ENCODE measurements at places on chromosomes 3 and 15.

- DNase-seq: peak; percentile 48
Measured at GRCh38 chr3:99503350-99503749, 135.0 kb upstream of the COL8A1 start.

DNA sequence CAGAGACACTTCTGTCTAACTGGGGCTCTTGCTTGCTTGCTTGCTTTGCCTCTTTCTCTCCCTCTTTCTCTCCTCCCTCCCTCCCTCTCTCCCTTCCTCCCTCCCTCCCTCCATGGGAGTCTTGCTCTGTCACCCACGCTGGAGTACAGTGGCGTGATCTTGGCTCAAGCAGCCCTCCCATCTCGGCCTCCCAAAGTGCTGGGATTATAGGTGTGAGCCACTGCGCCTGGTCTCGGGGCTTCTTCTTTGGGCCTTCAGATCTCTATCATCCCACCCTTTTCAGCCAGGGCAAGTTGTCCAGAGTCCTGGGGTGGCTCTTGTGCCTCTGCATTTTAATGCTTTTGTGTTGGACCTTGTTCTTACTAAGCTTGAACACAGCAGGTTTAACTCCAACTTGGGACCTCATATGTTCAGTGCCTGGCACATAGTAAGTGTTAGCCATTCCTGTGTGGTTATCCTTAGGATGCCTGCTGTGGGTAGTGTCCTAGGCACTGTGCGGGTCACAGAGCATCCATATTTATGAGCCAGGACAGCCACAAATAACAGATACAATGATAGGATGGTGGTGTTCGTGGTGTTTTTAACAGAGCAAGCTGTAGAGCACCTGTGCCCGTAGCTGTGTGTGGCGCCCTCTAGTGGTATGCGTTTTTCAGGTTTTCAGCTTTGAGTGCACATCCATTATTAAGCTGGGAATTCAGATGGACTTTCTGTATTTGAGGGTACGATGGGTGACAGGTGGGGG lies 75.1 kb downstream of the CCK start:
- peak; percentile 47 for DNase-seq

DNA sequence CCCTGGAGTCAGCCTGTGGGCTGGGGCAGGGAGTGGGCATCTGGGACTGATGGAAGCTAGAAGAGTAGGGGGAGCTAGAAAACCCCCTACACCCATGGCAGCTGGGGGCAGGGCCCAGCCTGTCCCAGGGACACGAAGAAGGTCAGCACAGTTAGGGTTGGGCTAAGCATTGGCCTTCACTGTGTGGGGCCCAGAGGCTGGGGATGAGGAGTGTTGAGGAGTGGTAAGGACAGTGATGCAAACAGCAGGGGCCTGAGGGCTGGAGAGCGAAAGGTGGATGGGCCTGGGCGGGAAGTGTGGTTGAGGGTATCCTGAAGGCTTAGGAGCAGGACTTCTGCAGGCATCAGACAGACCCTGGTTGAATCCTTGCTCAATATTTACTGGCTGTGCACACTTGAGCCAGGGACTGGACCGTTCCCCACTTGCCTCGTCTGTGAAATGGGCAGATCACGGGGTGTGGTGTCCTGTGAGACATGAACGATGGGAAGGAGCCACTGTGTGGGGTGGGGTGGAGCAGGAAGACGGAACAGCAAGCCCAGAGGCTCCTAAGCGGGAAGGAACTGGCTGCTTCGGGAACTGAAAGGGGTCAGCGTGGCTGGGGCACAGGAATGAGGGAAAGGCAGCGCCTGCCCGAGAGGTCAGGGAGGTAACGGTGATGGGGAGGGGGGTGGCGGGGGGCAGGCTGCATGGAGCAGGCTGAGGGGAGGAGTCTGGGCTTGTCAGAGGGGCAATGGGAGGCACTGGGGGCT lies 7.3 kb downstream of the PRKCD start:
- no peak for DNase-seq

- peak; percentile 5 for DNase-seq
Measured at GRCh38 chr15:87045746-87046145, 966.1 kb downstream of the AGBL1 start.

- DNase-seq: no peak
Measured at GRCh38 chr3:114697401-114697800, 403.6 kb downstream of the TIGIT start.

DNA sequence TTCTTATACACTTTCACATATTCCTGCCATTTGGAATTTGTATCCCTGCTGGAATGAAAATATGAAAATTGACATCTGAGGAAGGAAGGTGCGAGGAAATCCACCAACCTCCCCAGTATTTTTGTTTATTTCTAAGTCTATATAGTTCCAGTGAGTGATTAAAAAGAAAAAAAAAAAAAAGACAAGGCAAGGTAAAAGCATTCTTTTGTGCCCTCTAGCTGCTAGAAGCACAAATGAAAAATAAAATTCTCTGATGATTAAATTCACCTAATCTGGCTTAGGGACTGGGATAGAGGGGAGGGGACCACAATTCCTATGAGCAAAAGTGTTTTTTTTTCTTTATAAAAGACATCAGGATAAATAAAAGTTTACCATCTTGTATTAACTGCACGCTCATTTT lies 370.9 kb downstream of the NR2F2 start:
- no peak for DNase-seq

GRCh38 chr3:46269556-46269955 lies 27.3 kb downstream of the CCR3 start:
- DNase-seq: no peak

GRCh38 chr3:160874736-160875135 lies 118.7 kb downstream of the PPM1L start:
- no peak for DNase-seq

DNA sequence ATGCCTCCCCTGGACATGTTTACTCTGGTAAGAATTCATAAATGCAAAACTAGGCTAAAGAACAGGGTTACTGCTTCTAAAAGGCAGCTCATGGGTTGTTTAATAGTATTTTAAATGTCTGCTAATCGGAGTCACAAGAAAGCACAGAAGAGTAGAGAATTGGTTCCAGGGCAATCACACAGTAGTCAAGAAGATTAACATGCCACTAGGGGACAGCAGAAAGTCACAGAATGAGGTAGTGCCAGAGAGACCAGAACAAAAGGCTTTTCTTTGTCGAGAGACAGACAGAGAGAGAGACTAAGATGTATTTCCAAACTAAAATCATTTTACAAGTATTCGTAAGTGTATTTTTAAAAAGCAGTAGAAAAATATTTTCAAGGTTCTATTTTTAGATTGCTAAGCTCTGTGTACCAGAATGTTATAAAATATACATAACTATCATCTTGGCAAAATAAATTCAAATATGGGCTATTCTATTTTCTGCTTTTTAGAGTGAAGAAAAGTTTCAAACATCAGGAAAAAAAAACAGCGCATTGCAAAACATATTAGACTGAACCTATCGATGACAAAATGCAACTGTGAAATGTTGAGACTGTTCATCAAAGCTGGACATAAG lies 78.3 kb upstream of the CDIN1 start:
- peak; percentile 83 for DNase-seq

- no peak for DNase-seq
Measured at GRCh38 chr3:170256597-170256996, 34.4 kb downstream of the PRKCI start.

- DNase-seq: no peak
Measured at GRCh38 chr3:154285221-154285620, 39.1 kb downstream of the DHX36 start.

DNA sequence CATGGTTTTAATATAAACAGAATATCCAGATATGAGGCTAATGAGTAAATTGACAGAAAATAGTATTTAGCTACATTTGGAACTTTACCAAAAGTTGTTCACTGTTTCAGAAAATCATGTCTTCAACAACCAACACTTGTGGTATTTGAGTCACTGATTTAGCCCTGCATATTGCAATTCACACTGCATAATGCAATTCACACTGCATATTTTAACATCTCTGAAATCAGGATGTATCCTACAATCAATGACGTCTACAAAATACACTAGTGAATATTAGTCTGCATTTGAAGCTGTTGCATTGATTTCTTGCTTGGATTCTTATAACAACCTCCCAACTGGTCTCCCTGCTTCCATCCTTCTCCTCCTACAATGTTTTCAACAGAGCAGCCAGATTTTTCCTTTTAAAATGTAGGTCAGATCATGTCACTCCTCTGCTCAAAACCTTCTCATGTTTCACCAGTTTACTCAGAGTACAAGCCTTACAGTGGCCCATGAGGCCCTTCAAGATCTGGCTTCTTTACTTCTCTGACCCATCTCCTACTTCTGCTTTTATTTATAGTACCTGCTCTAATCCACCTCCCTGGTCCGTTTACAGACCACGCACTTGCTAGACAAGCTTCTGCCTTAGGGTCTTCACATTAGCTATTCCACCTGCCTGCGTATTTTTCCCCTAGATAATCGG lies 11.4 kb upstream of the RAB11A start:
- peak; percentile 14 for DNase-seq

DNA sequence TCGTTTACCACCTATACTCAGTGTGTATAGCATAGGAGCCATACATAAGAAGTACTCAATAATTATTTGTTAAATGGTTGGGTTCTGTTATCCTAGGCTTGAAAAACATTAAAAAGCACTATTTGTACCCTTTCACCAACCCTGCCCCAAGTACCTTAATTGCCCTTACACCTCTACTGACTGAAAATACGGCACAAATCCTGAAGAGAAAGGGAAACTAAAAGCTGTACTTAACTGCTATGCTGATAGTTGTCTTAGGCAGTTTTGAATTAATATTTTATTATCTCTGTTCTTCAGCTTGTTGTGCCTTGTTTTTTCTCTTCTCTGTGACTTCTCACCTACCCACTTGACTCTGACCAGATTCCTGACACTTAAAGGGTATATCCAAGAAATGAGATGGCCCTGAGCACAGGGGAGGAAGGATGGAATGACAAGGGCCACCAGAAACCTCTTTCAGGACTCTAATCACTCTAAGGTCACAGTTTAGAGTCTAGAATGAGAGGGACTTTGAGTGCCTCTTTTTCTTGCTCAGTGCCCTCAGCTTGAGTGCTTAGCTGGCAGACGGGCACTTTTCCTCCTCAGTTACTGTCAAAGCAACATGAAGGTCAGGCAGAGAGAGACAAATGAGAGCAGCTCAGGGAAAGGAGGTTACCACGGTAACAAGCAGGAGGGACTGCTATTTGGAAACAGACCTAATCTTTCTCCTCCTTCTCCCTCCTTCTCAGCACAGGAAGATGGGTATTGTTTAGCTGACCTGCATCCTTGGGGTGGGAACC lies 136.5 kb downstream of the ZNF609 start:
- peak; percentile 65 for DNase-seq

GRCh38 chr3:106619-107018 lies 89.9 kb upstream of the CHL1 start:
- no peak for DNase-seq

GRCh38 chr3:63076357-63076756 lies 201.1 kb upstream of the CADPS start:
- no peak for DNase-seq

DNA sequence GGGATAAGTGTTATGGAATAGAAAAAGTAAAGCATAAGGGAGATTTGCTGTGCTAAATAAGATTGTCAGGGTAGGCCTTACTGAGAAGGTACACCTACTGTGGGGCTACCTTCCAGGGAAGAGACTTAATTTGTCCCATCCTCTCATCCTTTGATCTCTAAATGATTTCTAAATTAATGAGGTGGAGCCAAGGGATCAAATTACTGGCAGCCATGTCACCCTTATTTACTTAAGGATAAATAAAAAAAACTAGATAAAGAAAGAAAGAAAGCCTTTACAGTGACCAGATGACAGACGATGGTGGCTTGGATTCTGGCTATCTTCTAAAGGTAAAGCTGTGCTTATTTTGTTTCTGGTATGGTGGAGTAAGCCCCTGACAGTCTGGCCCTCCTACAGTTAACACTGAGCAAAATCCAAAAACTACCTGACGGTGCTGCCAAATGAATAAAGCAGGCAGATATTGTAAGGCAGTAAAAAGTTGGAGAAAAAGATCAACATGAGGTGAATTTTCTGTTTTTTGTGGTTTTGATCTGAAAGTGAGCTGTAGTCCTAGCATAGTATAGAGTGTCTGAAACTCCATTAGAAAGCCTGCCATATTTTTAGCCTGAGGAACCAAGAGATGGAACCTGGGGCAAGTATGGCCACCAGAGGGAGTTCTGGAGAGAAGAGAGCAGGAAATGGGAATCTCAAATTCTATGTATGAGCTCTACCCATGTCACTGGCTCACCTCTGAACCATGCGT lies 285.1 kb upstream of the MANF start:
- DNase-seq: peak; percentile 45

DNA sequence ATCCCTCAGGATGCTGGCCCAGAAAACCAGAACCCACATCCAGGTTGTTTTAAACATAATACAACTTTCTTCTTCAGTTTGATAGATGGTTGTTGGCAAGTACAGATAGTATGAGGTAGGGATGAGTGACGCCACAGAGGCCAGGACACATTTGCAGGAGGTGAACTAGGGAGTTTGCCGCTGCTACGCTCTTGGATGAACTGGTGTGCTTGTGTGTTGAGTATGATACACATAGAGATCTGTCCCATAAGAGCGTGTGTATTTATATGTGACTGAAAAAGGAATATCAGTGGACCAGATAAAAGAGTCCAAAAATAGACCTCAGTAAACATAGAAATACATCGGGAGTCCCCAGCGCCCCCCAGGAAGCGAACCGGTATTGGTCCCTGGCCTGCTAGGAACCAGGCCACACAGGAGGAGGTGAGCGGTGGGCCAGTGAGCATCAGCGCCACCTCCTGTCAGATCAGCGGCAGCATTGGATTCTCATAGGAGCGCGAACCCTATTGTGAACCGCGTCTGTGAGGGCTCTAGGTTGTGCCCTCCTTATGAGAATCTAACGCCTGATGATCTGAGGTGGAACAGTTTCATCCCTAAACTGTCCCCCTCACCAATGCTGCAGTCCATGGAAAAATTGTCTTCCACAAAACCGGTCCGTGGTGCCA lies 98.1 kb downstream of the LRRK1 start:
- no peak for DNase-seq

- no peak for DNase-seq
Measured at GRCh38 chr15:62899090-62899493, 143.5 kb upstream of the TPM1 start.

DNA sequence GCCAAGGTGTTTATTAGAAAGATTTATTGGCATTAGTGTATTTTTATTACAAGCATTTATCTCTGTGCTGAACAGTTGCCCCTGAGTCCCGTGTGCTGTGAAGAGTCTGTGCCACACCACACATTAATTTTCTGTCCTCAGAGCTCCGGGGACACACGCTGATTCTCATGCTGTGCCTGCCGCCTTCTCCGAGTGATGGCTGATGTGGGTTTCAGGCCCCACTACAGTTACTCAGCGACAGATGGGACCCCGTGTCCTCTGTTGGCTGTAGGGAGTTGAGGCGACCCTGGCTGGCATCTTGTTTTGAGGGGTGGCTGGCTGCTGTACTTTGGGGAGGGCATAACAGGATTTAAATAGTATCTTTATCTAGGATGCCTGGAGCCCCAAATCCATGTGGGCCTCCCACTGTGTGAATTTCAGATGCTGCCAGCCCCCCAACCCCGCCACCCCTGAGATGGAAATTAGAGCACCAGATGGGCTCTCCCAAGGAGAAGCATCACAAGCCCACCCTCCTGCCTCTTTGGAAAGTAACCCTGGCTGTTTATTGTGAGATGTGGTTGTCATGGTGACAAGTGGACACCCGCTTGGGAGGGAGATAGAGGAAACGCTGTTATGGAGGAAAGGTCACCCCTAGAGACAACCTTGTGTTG lies 185.6 kb downstream of the APBA2 start:
- no peak for DNase-seq

- peak; percentile 77 for DNase-seq
Measured at GRCh38 chr3:49313896-49314688, 25.8 kb downstream of the USP4 start.
